ENCODE measurements at places on chromosomes 6 and 20. TPM values are rescaled to one million over a fixed set of nuclear protein-coding genes. Genes with fewer than 3 reads are reported as not detected.

GRCh38 chr20:32391003-32391402, 32.9 kb downstream of the ASXL1 start:
- no peaks in the 10 kb centered on the region for H3K27me3 ChIP-seq
- no peak for DNase-seq
- H3K36me3 ChIP-seq, result peaks cover 16% of the 10 kb centered on the region
- H3K4me1 ChIP-seq, result peaks cover 7% of the 10 kb centered on the region
- no peak overlapping the region for H3K27ac ChIP-seq

The WASF1 gene
- total RNA-seq, result 18.6 TPM

The LAMA2 gene
- 3.5 TPM for total RNA-seq

- no peak for DNase-seq
- H3K27ac ChIP-seq, result no peak overlapping the region
- H3K4me1 ChIP-seq, result no peaks in the 10 kb centered on the region
- no peaks in the 10 kb centered on the region for H3K36me3 ChIP-seq
- H3K27me3 ChIP-seq, result no peaks in the 10 kb centered on the region
Measured at GRCh38 chr6:97630604-97631003, 347.6 kb upstream of the MMS22L start.
